Activated CD4-positive, alpha-beta T cell treated with anti-CD3 and anti-CD28 coated beads for 36 hours (primary cell): ENCODE measurements at places on chromosomes 16 and 17.

DNA sequence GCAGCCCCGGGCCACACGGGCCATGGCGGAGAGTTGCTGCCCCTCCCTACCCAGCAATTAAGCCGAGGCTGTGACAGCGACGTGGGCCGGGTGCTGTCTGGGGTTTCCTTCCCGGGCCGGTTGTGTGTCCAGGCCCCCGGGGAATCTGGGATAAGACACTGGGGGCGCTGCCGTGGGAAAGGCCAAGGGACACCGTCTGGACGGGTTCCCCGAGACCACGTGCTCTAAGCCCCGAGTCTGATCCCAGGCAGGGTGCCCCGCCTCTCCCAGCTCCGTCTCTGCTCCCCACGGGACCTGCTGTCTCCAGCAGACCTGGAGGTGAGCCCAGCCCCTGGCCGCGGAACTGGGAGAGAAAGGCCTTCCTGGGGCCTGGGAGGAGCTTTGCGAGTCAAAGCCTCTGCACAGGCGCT is 92.2 kb downstream of the IRX3 start:
- no peak overlapping the region for H3K4me3 ChIP-seq
- no peak for DNase-seq
- H3K4me1 ChIP-seq, result no peaks in the 10 kb centered on the region
- no peaks in the 10 kb centered on the region for H3K36me3 ChIP-seq

DNA sequence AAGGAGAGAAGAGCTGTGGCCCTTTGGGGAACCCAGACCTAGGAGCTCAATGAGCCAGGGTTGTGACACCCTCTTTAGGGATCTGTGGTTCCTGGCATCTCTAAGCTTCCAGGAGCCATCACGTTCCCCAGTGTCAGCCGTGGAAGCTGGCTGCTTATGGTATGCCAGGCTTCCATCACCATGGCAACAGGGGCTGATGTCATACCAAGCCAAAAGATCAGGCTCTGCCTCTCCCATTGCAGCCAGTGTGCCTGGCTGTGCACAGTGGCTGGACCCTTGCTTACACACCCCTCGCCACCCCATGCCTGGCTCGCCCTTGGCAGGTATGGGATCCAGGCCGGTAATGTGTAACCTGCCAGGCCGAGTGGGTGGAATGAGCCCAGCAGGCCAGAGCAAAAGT is 91.1 kb downstream of the SSH2 start:
- no peak overlapping the region for H3K4me3 ChIP-seq
- no peaks in the 10 kb centered on the region for H3K4me1 ChIP-seq
- no peak for DNase-seq
- H3K27ac ChIP-seq, result no peak overlapping the region

- DNase-seq, result no peak
- peaks cover 6% of the 10 kb centered on the region for H3K27me3 ChIP-seq
- no peak overlapping the region for H3K27ac ChIP-seq
- H3K36me3 ChIP-seq, result no peaks in the 10 kb centered on the region
- H3K4me1 ChIP-seq, result no peaks in the 10 kb centered on the region
- H3K4me3 ChIP-seq, result no peak overlapping the region
Observed at GRCh38 chr16:51048544-51048943, 102.5 kb downstream of the SALL1 start.

GRCh38 chr16:9279291-9280068 is 188.0 kb downstream of the HAPSTR1 start:
- no peak for DNase-seq
- peaks cover 6% of the 10 kb centered on the region for H3K27me3 ChIP-seq
- H3K4me3 ChIP-seq, result no peak overlapping the region
- H3K4me1 ChIP-seq, result no peaks in the 10 kb centered on the region
- no peak overlapping the region for H3K27ac ChIP-seq

DNA sequence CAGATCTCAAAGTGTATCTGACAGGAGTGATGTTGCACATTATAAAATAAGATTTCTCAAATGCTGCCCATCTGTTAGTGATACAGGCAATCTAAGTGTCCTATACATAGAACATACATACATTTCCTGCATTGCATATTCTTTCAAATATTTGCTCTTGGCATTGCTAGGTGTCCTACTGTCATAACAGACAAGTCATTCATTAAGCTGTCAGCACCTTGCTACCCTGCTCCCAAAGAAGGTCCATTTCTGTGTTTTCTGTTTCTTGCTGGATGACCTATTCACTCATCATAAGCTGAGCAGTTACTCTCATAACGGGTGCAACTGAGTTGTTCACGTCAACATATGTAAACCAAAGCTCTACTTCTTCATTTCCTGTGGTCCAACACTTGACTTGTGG is 719.0 kb downstream of the KCNJ2 start:
- no peak overlapping the region for H3K27ac ChIP-seq
- DNase-seq, result no peak
- no peaks in the 10 kb centered on the region for H3K4me1 ChIP-seq
- H3K4me3 ChIP-seq, result no peak overlapping the region
- peaks cover 3% of the 10 kb centered on the region for H3K27me3 ChIP-seq

DNA sequence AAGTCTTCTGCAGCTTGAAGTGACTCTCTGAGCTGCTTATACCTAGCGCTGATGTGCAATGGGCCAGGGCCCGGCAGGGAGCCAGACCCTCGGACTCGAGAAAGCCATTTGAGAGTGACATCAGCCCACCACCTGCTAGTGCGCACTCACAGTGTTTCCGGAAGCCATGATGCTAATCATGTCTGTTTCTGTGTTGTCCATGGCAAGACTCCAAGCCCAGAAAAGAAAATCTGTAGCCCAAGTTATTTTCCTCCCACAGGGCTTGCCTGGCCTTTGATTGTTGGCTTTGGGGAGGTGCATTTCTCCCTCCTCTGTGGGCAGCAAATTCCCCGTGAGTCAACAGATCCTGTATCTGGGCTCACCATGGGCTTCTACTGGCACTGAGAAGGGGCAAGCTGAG is 1.8 kb upstream of the CDRT4 start:
- no peaks in the 10 kb centered on the region for H3K36me3 ChIP-seq
- DNase-seq, result no peak
- H3K27ac ChIP-seq, result no peak overlapping the region
- H3K4me3 ChIP-seq, result no peak overlapping the region
- no peaks in the 10 kb centered on the region for H3K4me1 ChIP-seq
- no peaks in the 10 kb centered on the region for H3K27me3 ChIP-seq

DNA sequence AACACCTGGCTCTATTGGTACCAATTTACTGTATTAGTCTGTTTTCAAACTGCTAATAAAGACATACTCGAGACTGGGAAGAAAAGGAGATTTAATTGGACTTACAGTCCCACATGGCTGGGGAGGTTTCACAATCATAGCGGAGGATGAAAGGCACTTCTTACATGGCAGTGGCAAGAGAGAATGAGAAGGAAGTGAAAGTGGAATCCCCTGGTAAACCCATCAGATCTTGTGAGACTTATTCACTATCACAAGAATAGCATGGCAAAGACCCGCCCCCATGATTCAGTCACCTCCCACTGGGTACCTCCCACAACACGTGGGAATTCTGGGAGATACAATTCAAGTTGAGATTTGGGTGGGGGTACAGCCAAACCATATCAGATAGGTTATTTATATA is 22.6 kb upstream of the GOSR1 start:
- DNase-seq, result no peak
- no peaks in the 10 kb centered on the region for H3K27me3 ChIP-seq
- no peak overlapping the region for H3K4me3 ChIP-seq
- peaks cover 38% of the 10 kb centered on the region for H3K36me3 ChIP-seq
- H3K4me1 ChIP-seq, result no peaks in the 10 kb centered on the region
- H3K27ac ChIP-seq, result no peak overlapping the region

- no peak overlapping the region for H3K4me3 ChIP-seq
- no peaks in the 10 kb centered on the region for H3K27me3 ChIP-seq
- DNase-seq, result no peak
- no peaks in the 10 kb centered on the region for H3K36me3 ChIP-seq
- peaks cover 28% of the 10 kb centered on the region for H3K4me1 ChIP-seq
- no peak overlapping the region for H3K27ac ChIP-seq
Observed at GRCh38 chr16:87474566-87474996, 18.2 kb downstream of the ZCCHC14 start.

- no peak for DNase-seq
- H3K4me1 ChIP-seq, result no peaks in the 10 kb centered on the region
Observed at GRCh38 chr17:34076743-34077631, 178.1 kb upstream of the CCL2 start.
